Adipocyte (in vitro differentiated cells): ENCODE measurements at places on chromosomes 3 and 15.

GRCh38 chr3:72152551-72153476, 367.9 kb upstream of the PROK2 start:
- DNase-seq = peak; percentile 79

- DNase-seq = no peak
Observed at GRCh38 chr15:91857772-91858171, 4.3 kb downstream of the SLCO3A1 start.

GRCh38 chr3:87082796-87083440, 92.0 kb upstream of the VGLL3 start:
- DNase-seq = peak; percentile 90

- no peak for DNase-seq
Observed at GRCh38 chr15:38299216-38299615, 46.6 kb downstream of the SPRED1 start.

GRCh38 chr15:39102431-39102830, 478.4 kb upstream of the THBS1 start:
- DNase-seq = no peak

DNA sequence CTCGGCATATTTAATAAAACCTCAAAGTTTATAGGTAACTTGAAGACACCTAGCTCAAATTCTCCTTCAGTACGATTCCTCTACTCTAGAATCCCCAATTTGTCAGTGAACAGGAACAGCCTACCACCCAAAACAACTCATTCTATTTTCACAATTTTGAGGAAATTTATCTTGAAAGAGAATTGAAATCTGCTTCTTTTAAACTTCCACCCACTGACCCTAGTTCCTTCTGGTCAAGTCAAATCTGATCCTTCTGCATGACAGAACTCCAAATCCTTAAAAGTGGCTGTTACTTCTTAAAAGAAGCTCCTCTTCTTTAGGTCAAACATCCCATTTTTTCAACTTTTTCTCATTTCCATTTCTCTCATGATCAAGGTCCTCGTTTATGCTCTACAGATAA, 4.4 kb downstream of the GABPB1 start:
- no peak for DNase-seq

DNA sequence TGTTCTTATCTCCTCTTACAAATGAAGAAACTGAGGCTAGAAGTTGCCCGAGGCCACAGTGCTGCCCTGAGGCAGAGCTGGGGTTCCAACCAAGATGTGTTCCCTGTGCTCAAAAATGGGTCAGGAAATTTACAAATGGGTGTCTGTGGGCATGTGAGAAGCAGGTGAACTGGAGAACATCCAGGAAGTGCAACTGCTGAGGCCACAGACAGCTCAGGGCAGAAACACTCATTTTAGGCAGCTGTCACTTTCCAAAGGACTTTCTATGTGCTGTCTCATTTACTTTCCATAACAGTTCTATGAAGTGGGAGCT, 47.2 kb upstream of the ATP2B2 start:
- no peak for DNase-seq

GRCh38 chr15:57550640-57551039, 41.1 kb upstream of the MYZAP start:
- no peak for DNase-seq

DNA sequence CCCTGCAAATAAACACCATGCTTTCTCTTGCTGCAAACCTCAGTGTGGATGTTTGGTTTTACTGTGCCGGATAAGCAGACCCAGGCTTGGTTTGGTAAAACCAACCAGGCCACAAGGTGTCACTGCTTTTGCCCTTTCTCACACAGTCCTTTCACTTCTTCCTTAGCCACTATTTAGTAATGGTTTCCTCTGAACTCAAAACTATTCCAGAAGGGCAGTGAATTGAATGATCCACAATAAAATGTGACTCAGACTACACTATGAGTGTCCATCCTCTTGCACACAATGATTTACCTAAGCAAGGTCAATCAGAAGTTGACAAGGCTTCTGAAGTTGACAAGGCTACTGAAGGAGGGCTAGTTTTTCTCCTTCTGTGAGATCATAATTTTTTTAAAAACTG, 552.4 kb upstream of the CCDC54 start:
- DNase-seq = peak; percentile 22

- peak; percentile 60 for DNase-seq
Observed at GRCh38 chr15:51731549-51732267, 5.7 kb downstream of the LYSMD2 start.

- peak; percentile 97 for DNase-seq
Observed at GRCh38 chr15:91942720-91943394, 89.3 kb downstream of the SLCO3A1 start.

GRCh38 chr3:100603469-100603868, 5.9 kb upstream of the ADGRG7 start:
- DNase-seq = peak; percentile 72
